ENCODE measurements at places on chromosomes 4 and X. TPM values are rescaled to one million over a fixed set of nuclear protein-coding genes. Genes with fewer than 3 reads are reported as not detected.

Gene DACH2
- not detected for total RNA-seq

Gene CXCL6
- total RNA-seq = 0.59 TPM

Gene SORCS2
- under 0.01 TPM for total RNA-seq

Gene EIF2S3
- total RNA-seq = 336 TPM

Gene PCYT1B
- under 0.01 TPM for total RNA-seq

Gene PPP4R3C
- total RNA-seq = not detected

Gene FOXP3
- total RNA-seq = not detected

Gene GAGE13
- not detected for total RNA-seq

Gene POU3F4
- total RNA-seq = not detected

Gene SMARCAD1
- 35.6 TPM for total RNA-seq

Gene IL1RAPL1
- 0.39 TPM for total RNA-seq

Gene SPANXD
- total RNA-seq = not detected

Gene ARHGAP6
- 29.7 TPM for total RNA-seq

Gene ZNF280C
- total RNA-seq = 8.6 TPM

Gene TMSB15A
- 1.4 TPM for total RNA-seq

Gene CSAG1
- not detected for total RNA-seq

Gene SPANXA2
- total RNA-seq = not detected

Gene HDAC8
- 22.8 TPM for total RNA-seq

Gene TTC29
- total RNA-seq = not detected

Gene ARHGAP36
- not detected for total RNA-seq

Gene EVC2
- 9.0 TPM for total RNA-seq

Gene TEX28
- not detected for total RNA-seq
